ENCODE measurements at places on chromosomes 16 and 17.

- DNase-seq: no peak
Observed at GRCh38 chr17:60065136-60065535, 13.6 kb downstream of the HEATR6 start.

- no peak for DNase-seq
Observed at GRCh38 chr17:74245145-74245831, 28.7 kb upstream of the DNAI2 start.

- peak; percentile 52 for DNase-seq
Observed at GRCh38 chr17:49223517-49224197, 6.9 kb downstream of the PHOSPHO1 start.

DNA sequence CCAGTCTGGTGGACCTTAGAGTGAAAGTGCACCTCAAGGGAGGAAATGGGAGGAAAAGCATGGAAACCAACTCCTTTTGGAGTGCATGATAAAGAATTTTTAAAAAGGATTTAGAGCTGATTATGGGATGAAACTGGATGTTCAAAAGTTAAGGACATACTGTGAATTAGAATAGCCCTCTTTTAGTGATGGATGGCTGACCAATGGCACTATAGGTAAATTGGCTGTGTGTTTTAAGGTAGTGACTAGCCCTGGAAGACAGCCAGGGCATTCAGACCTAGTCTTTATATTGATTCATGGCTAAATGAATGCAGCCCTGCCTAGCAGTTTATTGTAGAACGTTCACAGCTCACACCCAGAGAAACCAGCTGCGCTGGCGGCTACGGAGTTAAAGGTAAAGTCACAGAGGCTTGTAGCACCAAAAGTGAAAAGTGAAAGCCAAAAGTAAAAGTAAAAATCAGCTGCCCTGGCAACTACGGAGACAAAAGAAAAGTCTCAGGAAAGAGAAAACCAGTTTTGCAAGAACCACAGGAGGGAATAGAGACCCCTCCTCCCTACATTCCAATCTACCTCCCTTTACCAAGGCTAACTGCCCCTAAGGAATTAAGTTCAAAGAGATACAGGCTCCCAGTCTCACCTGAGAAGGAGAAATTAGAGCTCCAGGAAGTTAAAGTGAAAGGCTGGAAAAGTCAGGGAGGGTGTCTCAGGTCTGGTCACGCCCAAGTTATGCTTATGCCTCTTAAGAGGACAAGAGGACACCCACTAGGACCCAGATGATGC lies 21.8 kb downstream of the ACSM1 start:
- no peak for DNase-seq

DNA sequence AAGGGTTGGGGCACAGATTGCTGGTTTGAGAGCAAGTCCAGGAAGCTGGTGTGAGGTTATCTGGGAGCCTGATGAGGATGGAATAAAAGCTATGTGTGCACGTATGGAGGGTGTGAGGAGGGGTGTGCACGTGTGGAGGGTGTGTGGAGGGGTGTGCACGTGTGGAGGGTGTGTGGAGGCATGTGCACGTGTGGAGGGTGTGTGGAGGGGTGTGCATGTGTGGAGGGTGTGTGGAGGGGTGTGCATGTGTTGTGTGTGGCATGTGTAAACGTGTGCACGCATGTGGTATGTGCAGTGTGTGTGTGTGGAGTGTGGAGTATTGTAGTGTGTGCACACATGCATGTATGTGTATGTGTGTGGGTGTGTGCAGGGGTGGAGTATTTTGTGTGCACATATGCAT lies 19.2 kb downstream of the RBFOX3 start:
- DNase-seq: no peak

GRCh38 chr17:79838522-79839274 lies 542 bp downstream of the CBX4 start:
- DNase-seq: peak; percentile 39

DNA sequence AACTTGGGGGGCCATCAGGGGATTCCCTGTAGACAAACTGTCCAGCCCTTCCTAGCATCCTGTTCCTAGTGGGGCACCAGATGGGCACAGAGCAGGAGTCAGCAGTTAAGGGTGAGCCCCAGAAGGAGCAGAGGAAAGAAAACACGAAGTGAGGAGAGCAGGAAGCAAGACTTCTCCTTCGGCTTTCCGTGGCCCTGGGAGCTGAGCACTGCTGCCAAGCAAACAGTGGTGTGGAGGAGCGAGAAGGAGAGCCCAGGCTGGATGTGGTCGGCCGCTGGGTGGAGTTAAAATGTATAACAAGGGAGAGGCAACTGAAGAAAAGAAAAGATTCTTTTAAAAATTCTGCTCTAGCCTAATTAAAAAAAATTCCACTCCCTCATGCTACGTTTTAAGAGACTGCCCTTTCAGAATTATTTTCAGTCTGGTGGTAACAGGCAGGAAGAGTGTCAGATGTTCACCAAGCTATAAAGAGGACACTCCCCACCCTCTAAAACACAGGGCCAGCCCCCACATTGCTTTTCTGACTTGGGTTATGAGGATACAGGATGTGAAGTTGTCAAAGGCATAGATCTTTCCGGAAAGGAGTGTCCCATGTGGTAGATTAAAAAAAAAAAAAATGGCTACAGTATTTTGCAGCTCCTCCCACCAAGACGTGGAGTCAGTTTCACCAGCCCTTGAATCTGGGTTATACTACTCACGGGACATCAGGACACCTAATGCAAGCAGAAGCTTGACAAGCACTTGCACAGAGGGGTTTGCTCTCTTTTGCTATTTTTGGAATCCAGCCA lies 74.9 kb upstream of the ZFHX3 start:
- DNase-seq: no peak

Measured in A549 (cell line).